Activated CD8-positive, alpha-beta memory T cell treated with anti-CD3 and anti-CD28 coated beads for 1 hour (primary cell): ENCODE measurements at places on chromosomes 7 and 10.

- no peak for DNase-seq
Observed at GRCh38 chr7:77238703-77239136, 39.1 kb upstream of the FGL2 start.

DNA sequence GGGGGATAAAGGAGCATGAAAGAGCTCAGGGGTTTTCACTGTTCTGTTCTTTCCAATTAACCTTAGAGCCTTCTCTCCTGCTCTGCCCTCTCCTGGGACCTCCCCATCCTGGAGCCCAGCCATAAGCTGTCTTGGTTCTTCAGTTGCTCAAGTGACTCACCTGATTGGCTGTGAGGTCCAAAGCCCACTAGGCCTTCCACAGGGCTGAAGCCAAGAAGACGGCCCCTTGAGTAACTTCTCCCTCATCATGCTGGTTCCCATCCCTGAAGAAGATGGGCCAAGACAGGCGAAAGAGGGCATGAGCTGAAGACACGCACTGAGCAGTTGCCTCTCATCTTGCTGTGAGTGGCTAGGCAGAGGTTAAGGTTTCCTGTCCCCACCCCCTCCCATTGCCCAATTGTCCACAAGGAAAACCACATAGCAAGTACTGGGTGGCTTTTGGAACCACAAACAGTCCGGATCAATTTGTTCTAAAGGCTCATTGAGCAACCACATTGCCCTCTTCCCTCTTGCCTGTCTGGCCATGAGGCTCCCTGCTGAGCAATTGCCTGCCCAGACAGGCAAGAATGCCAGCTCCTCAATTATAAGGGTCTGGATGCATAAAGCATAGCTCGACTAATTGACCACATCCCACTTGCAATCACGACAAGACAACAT, 43.9 kb upstream of the GPAM start:
- DNase-seq, result no peak

- DNase-seq, result no peak
Observed at GRCh38 chr7:3367261-3367660, 66.2 kb downstream of the SDK1 start.

DNA sequence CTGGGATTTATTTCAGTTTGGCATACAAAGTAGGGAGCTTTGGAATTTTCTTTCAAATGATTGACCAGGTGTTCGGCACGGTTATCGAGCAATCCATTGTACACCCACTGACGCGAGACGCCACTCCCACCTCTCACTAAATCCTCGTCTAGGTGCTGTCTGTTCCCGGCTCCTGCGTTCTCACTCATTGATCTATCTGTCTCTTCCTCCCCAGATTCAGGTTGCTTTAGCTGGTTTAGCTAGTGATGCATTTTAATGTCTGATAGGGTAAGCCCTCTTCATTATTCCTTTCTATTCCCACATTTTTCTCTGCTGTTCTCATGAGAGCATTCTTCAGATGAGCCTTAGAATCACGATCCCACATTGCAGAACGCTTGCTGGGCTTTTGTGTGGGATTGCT, 91.7 kb downstream of the ELFN1 start:
- no peak for DNase-seq

GRCh38 chr10:132631338-132631735, 93.8 kb downstream of the INPP5A start:
- DNase-seq, result no peak

DNA sequence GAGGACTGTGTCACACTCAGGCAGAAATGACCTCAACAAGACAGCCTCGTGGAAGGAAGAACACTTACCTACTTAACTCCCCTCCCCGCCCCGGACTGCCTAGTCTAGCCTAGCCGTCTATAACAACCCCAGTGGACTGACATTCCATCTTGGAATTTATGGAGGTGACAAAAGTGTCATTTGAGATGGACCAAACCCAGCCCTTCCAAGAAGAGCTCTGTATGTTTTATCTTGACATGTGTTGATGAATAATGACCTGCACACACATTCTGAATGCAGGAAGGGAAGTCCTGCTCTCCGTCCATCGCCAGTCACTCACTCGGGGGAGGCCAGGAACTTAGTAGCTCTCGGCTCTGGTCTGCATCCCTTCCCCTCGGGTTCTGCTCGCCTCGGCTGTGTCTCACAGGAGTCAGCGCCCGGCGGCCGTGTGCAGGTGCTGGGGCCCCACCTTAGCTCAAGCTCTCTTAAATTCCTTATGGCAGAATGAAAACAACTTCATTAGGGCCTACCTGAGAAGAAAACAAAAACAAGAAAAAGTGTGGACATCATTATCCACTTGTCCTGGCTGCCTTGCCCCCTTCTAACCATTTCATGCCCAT, 140.9 kb upstream of the NPS start:
- no peak for DNase-seq

- DNase-seq, result no peak
Observed at GRCh38 chr7:128865303-128865702, 2.6 kb downstream of the ATP6V1F start.

- no peak for DNase-seq
Observed at GRCh38 chr10:49594594-49594993, 15.5 kb upstream of the SLC18A3 start.

DNA sequence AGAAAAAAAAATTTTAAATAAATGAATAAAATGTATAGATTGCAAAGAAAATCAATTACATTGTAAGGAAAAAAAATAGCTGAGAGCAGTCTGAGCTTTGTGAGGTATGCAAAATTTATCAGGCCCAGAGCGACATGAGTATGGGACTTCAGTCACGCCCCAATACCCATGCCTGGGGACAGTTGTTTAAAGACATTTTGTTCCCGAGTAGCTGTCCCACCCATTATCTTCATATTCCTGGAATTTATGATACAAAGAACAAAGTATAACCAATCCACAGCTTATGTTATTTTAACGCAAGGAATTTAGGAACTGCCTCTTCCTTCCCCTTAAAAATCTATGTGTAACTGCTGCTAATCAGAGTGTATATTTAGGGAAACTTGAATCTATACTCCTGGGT, 1.6 kb upstream of the PON2 start:
- no peak for DNase-seq

DNA sequence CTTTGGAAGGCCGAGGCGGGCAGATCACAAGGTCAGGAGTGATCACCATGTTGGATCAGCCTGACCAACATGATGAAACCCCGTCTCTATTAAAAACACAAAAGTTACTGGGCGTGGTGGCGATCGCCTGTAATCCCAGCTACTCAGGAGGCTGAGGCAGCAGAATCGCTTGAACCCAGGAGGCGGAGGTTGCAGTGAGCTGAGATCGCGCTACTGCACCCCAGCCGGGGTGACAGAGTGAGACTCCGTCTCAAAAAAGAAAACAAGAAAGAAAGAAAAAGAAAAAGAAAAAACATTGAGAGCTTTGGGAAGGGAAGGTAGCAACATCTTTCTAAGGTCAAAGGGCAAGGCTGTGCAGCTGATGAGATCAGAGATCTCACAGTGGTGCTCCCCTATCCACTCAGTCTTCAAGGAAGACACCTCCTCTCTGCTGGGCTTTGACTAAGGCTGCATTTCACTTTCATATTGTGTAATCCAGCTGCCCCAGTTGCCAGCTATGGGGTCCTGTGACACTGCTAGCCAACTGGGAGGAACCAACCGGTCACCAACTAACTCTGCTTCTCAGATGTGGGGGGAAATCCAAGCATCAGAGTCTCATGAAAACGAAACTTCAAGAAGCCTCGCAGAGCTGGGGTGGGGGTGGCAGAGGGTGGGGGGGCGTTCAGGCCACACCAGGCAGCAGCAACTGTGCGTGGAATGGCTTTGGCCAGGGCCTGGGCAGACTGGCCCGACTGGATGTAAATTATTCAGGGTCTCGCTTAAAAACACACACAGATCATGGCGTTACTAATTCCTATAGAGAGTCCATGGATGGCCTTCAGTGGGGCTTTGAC, 1.5 kb downstream of the IL15RA start:
- no peak for DNase-seq

- DNase-seq, result no peak
Observed at GRCh38 chr10:79454259-79454658, 8.8 kb upstream of the ZCCHC24 start.

DNA sequence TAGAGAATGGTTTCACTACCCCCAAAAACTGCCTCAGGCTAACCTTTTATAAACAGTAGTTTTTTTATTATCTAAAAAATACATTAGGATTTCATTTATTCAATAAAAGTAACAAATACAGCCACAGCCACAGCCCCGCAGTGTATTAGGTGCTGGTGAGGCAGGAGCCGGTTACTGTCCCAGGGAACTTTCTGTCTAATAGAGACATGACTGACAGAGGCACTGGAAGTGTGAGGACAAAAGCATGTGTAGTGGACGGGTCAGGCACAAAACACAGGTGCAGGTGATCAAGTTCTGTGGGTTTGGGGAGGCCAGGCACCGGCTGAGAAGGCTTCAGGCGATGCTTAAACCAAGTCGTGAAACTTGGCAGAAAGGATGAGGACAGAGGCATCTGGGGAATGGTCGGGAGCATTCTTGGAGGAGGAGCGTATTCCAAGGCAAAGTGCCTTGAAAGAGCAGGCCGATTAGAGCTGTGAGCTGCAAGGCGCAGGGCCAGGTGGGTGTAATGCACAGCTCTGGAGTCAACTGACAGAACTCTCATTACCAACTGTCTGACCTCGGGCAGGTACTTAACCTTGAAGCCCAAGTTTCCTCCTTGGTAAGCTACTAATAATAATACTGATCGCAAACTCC, 138.2 kb downstream of the USP6NL start:
- no peak for DNase-seq

GRCh38 chr7:131882321-131882720, 325.9 kb upstream of the PODXL start:
- no peak for DNase-seq
